ENCODE measurements at places on chromosomes 5 and 9.

GRCh38 chr5:3120028-3120427, 368.6 kb upstream of the IRX2 start:
- no peak for DNase-seq

DNA sequence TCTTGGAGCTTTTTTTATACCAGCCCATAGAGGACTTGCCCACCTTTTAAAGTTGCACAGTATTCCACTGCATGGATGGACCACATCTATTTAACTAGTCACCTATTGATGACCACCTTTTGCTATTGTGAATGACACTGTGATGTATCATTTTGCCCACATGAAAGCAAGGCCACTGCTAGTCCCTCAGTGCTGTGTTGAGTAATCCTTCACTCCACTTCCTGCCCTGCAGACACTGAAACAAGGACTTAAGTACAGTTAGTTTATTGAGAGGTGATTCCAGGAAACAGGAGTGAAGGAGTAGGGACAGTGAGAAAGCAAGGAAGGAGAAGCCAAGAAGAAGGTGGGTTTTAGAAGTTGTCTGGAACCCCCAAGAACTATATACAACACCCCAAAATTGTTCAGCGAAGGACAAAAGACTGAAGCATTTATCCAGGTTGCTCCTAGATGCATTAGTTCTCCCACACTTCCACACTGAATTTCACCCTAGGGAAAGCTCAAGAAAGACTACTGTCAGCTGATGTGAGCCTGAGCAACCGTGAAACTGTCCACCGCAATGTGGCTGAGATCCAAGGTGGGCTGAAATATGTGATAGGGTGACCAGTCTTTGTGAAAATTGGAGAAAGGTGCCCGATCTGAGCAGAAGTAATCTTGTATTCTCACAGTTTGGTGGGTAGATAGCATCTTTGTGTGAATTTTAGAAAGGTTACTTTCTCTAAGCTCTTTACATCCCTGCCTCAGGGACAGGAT, 45.2 kb upstream of the ANKRD31 start:
- DNase-seq = no peak

DNA sequence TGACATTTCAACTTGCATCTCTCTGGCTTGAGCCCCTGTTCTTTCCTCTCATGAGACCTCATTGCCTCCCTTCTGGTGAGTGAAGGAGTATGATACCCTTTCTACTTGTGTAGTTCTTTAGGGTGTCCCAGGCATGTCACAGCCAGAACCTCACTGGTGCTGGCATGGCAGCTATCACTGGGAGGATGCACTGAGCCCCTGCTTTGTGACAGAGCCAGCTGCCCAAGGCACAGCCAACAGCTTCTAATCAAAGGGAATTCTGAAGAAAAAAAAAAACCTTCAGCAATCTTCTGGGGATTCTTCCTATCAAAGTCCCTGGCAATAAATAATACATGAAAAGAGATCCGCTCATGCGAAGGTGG, 652.6 kb upstream of the KLF4 start:
- DNase-seq = no peak

DNA sequence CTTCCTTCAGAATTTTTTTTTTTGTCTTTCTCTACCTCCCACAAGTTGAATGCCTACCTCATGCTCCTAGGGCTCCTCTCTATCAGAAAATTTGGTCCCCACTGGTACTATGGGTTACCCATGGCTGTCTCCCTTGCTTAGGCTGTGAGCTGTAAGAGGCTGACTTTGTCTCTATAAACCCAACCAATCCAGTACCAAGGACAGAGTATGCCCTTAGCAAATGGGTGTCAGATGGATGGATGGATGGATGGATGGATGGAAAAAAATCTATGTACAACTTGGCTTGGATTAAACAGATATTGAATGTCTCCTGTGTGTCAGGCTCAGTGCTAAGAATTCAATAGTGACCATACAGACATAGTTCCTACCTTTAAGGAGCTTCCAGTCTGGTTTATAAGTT, 398.2 kb upstream of the TRPC7 start:
- no peak for DNase-seq

GRCh38 chr9:37778534-37778933, 6.3 kb downstream of the EXOSC3 start:
- DNase-seq = no peak

DNA sequence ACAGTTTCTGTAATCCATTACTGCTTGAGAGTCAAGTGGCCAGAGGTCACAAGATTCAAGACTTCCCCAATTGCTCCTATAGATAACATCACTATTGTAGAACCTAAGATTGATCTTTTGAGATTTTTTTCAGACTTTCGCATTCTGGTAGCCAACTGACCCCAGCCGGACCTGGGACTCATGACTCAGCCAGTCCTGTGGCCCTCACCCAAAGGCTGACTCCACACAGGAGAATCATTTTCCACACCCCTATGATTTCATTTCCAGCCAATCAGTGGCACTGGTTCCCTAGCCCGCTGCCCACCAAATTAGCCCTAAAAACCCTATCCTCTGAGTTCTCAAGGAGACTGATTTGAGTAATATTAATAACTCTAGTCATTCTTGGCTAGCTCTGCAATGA, 36.2 kb downstream of the TARS1 start:
- no peak for DNase-seq

DNA sequence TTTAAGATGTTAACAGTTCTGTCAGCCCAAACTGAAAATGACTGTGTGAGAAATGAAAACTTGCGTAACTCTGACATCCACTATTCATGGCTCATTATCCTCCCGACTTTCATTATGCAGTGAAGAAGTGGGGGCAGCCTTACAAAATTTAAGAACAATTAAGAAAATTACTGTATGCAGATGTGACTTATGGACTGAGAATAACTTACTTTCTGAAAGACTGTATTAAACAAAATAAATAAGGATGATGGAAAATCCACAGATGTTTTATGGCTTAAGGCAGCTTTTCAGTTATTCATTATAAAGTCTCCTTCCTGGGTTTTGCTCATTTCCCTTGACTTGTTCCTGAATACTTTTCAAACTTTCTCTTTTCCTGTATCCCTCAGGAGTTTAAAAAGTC, 55.2 kb downstream of the GRIN3A start:
- no peak for DNase-seq

GRCh38 chr5:123814801-123815470, 303.0 kb downstream of the CSNK1G3 start:
- no peak for DNase-seq

DNA sequence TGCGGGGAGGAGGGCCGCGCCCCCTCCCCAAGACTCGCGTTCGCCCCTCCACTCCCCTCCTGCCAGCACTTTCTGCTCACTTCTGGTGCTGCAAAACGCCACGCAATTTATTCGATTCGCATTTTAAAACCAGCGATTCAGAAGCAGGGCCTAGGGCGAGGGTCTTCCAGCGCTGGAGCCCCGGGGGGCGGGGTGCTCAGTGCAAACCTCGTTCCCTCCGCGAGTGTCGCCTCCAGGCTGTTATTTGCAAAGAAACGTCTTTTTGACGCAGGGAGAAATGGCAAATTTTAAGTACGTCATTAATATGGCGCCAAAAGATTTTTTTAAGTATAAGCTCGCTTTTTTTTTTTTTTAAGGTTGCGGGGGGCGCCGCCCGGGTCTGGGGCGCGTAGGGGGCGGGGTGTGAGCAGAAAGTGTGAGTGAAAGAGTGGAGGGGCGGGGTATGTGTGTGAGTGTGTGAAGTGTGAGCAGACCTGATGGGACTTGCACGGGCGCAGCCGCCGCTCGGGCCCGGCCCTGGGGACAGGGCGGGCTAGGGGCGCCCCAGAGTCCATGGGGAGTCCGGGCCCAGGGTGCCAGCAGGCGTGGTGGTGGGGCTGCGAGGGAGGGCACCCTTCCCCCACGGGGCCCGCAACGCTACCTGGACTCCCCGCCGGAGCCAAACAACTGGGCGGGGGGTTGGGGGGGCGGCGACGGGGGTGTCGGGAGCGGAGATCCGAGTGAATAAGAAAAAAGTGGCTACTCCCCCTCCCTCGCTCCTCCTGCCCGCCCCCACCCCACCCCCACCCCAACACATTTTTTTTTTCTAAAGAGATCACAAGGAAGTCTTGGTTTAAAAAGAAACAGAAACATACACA, at the start of gene JADE2:
TSS of gene JADE2 (plus strand) at position 845 of the 857 bp plus-strand sequence. CDS start 10,188 bp downstream, outside the sequence.
- peak; percentile 81 for DNase-seq

DNA sequence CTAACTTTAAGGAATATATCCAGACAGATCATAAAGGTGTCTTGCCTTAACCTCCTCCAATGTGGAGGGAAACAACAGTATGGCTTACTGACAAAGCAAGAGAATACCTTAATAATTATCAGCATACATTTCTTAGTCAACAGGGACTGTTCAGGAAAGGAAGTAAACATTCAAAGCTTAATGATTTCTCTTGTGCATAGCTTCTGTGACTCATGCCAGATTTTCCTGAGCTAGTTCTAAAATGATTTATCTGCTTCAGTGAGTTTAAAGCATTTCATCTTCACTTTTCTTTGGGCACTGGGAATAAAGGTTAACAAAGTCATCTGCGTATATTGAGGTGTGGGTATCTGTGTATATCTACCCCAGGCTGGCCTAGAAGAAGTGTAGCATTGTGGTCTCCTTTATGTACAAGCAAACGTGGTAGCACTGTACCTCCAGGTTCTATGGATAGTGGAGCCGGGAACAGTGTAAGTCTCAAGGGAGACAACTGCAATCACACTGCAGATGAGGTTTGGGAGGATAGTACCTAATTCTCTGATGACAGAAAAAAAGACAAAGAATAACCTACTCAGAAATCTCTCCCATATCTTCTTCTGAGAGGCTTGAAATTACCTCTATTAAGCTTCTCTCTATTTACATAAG, 284.1 kb downstream of the HCN1 start:
- DNase-seq = no peak

DNA sequence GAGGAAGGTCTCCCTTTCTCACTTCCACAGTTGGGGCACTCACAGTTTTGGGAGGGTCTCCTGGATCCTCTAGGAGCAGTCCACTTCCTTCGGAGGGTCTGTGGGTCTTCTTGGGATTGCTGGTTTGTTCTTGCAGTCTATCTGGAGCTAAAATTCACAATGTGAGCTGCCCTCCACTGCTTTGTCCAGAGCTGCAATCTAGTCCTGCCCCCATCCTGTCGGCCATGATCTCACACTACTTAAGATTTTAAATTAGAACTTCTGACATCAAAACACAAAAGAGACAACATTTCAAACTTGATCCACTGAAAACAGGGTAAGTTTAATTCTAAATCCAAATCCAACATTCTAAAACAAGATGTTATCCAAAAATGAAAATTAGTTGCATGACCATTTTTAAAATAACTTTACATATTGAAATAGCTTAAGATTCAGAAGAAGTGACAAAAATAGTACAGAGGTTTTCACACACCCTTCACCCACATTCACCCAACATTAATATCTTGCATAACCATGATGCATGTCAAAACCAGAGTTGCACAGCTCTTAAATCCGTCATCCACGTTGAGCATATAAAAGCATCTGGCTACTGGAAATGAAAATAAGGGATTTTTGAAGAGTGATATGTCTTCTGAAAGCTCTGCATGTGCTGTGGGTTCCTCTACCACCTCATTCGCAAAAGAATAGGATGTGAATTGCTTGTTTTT, 113.7 kb upstream of the EPB41L4A start:
- no peak for DNase-seq

DNA sequence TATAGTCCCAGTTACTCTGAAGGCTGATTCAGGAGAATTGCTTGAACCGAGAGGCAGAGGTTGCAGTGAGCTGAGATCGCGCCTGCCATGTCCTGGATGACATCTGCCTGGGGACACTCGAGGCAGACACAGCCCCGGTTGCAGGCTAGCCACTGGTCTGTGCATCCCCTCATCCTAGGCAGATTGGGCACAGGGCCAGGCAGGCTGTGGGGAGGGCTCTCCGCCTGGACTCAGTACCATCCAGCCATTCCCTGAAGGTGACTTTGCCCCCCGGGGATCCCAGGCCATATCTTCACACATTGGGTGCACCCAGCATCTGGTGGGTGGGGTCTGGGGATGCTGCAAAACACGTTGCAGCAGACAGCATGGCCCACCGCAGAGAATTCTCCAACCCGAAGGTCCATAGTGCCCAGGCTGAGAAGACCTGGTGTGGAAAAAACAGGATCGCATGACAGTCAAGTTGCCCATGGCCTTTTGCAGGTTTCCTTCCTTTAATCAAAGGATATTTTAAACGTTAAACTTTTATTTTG, 50.9 kb upstream of the SUSD3 start:
- no peak for DNase-seq

DNA sequence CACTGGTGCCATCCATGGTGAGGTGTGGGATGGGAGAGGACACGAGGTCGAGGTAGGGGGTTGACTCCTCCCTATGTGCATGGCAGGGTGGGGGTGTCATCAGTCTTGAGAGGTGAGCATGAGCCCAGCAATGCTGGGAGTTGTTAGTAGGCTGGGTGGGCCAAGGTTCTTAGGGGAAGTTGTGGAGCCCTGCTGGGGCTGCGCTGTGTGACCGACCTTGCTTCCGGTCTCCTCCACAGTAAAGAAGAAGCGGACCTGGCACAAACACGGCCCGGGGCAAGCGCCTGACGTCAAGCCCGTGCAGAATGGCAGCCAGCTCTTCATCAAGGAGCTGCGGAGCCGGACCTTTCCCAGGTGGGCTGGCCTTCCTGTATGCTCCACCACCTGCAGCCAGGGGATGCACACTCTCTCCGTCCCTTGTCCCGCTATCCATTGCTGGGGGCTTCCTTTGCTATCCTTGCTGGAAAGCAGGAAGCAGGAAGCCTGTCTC, 59.8 kb downstream of the PHF2 start:
- no peak for DNase-seq

- DNase-seq = no peak
These were observed 9.4 kb upstream of the NDST1 start for GRCh38 chr5:150498501-150498900.

DNA sequence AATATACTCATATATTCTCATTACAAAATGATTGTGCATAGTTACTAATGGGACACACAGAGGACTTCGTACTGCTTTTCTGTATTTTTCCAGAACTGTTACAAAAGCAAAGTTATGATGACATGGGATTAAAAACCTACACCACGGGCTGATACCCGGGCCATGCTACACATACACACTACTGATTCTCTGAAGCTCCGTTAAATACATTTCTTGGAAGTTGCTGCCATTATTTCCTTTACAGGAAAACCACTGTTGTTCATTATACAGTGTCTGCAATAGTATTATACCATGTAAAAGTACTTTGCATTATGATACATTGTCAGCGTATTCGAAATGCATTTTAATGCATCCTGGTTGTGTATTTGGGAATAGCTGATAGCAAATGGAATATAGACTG, 32.5 kb downstream of the EBF1 start:
- no peak for DNase-seq

- DNase-seq = no peak
These were observed 187.4 kb upstream of the NFIB start for GRCh38 chr9:14501366-14501765.

DNA sequence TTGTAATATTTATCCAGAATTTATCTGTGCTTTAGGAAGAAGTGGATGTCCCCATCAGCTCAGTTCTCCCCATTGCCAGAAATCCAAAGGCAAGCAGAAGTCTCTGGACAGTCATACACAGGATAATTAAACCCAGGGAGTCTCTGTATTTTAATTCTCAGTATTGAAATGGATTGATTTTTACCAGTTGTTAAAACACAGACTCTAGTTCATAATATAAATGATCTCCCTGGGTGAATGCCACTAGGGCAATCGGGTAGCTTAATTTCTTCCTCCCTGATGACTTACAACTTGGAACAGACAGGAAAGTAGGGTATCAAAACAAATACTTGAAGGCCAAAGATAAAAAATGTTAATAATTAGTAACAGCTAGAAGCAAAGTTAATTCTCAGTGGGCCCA, 66.5 kb upstream of the DAP start:
- DNase-seq = no peak

Measured in OCI-M1 (cell line).